ENCODE measurements at places on chromosomes 1 and 21.

- DNase-seq = no peak
Measured at GRCh38 chr1:153612111-153612754, 704 bp downstream of the S100A16 start.

DNA sequence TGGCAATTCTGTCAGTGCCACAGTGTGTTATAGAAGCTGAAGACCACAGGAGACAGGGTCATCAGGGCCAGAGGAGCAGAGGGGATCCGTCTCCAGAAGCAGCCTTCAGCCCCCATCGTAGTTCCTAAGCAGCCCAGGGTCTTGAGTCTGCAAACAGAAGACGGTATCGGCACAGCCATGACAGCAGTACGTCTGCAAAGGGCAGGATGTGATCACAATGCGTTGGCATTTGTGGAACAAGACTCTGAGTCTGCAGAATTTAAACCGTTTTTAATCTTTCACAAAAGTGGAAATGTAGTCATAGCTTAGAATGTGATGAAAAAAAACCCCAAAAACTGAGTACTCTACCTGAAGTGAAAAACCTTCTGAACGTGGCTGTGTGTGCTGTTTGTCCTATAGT, 44.0 kb upstream of the SCCPDH start:
- no peak for DNase-seq

DNA sequence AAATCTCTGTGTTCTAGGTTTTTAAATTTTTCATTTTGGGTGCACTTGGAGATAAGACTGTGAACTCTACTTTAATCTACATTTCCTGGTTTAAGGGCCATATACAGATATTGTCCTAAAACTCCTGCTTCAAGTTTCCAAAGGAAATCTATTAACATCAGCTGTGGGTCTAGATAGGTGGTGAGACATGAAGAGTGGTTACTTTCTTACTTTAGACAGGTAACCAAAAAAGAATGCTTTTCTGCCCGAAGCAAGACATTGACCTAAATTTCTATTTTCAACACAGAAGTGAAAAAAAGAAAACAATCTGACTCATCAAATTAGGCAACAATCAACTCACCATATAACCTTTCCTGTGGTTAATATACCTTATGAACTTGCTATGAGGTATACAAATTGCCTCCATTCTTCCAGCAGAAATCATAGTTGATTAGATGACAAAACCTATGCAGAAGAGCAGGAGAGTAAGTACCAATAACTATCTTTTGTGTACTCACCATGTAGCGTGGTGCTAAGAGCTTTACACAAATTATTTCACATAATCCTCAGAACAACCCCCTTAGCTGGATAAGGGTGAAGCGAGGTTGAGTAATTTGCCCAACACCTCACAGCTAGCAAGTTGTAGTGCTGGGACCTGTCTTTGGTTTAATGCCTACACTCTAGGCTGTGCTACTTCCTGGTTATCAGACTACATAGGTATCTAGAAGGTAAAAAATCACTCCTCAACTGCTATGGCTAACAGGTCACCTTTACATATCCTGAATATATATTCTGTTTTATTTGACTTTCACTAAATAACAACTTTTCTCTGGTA, 23.4 kb upstream of the PTPN14 start:
- DNase-seq = no peak

GRCh38 chr1:203665993-203666392, 39.4 kb downstream of the ATP2B4 start:
- no peak for DNase-seq

DNA sequence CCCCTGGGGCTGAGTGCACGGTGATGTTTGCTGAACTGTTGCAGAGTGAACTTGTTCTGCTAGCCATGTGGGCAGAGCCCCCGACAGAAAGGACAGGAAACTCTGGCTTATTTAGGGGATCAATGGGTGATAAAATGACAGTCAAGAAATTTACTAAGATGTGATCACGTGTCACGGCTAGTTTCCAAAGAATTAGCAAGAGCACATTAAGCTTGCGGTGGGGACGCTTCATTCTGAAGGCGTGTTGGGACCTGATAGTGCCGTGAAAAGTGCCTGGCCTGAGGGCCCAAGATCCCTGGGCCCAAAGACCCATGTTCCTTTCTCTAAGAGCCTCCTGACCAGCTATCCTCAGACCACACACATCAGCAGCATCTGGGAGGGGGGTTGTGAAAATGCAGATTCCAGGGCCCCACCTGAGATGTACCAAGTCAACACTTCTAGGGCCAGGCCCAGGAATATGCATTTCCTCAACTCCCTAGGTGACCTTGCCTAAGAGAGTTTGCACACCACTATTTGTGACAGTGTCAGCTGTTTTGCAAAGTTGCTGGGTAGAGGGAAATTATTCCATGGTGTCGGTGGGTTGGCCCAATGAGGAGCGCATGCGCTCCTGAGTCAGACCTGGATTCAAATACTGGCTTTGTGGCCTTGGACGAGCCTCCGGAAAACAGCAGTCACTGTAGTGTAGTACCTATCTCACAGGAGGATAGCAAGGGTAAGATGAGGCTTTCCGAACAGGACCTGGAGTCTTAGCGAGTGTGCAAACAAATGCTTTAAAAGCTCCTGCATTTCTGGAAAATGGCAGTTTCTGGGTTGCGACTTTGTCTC, 77.5 kb downstream of the SPSB1 start:
- no peak for DNase-seq

- DNase-seq = no peak
Measured at GRCh38 chr1:213569816-213570150, 418.0 kb upstream of the PROX1 start.

- DNase-seq = no peak
Measured at GRCh38 chr1:18530587-18531502, 50.1 kb downstream of the KLHDC7A start.

DNA sequence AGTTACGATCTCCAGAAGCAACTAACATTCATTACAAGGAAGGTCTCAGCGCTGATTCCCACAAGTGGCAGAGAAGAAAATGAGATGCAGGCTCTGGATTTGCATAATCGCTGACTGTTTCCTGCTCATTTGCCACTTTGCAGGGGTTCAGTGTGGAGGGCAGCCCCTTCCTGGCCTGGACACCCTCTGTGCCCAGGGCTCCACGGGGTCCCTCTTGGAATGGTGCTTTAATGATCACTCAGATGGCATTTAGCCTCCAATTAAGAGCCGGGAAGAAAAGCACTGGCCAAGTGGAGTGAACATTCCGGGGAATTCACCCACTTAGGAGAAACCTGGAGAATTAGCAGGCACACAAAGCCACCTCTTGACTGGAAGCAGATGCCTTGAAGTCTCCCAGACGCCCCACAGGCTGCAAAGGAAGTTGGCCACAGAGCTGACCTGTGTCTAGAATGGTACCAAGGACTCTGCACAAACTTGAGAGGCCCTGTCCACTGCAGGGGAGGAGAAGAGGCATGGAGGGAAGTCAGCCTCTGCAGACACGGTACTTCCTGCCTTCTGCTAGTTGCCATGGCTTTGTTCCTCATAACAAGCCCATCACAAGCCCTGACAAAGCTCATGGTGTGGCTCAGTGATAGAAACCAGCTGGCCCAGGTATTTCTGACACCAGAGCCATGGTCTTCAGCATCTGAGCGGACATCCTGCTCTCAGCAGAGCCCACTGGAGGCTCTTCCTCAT, 157.2 kb downstream of the KAZN start:
- DNase-seq = no peak

- DNase-seq = no peak
Measured at GRCh38 chr1:188269956-188270355, 1441.2 kb downstream of the PLA2G4A start.

- DNase-seq = no peak
Measured at GRCh38 chr1:4551706-4552105, 102.7 kb upstream of the AJAP1 start.

- DNase-seq = peak; percentile 52
Measured at GRCh38 chr1:229271448-229272159, 693 bp downstream of the RAB4A start.
